ENCODE measurements at places on chromosomes 1 and 21.

GRCh38 chr1:183195142-183195574 lies 9.1 kb downstream of the LAMC2 start:
- no peak for DNase-seq

DNA sequence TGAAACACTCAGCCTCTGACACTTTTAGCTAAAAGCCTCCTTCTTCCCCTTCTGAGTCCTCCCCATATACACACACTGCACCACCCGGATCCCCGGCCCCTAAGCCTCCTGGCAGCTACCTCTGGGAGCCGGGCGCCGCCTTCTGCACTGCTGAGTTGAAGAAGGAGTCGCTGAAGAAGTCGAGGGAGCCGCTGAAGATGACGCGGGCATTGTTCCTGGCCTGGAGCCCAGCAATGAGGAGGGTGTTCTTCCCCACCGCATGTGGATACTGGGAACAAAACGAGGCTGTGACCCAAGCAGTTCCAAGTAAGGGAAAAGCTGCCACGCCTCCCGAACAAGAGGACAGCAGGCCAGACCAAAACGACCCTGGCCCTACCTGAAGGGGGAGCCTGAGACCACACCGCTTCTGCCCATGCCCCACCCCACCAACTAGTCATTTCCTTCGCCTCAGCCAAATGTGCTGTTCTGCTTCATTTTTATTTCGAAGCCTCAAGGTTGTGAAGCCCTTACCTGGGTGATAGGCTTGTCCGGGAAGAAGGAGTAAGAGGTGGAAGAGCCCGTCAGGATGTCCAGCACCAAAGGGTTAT lies 7.0 kb downstream of the DDOST start:
- DNase-seq: no peak

- no peak for DNase-seq
These were observed 169.0 kb downstream of the CHRM3 start for GRCh38 chr1:239555350-239555749.

GRCh38 chr1:77781683-77782082 lies 2.2 kb downstream of the MIGA1 start:
- DNase-seq: no peak

- DNase-seq: no peak
These were observed 20.7 kb upstream of the CYYR1 start for GRCh38 chr21:26593800-26594199.

DNA sequence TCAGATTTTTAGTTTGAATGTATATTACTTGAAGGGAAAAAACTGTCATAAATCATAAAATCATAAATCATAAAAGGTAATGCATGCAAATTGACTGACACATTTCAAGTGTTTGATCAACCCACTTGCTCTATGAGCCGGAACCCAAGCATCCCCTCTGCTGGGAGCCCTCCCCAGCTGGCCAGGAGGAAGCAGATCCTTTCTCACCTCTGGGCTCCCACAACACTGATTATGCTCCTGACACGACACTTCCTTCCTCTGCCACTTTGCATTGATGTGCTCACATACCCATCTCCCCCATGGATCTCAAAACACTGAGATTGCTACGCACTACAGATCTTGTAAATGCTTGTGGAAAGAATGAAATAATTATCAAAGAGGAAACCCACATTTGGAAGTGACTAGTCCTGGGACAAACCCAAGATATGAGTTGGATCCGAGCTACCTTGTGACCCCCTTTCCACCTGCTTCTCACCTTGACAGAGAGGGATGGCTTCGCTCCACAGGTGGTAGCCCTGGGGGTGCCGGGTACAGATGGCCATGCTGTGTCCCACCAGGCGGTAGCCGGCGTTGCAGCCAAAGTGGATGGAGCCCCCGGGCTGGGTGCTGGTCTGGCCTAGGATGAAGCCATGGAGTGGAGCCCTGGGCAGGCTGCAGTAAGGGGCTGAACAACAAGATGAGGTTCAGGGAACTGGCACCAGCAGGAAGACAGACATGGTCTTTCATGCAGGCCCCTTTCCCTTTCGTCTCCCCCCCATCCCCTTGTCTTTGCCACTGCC lies 104.6 kb downstream of the ZSCAN20 start:
- no peak for DNase-seq

GRCh38 chr1:115062542-115063004 lies 26.7 kb downstream of the TSPAN2 start:
- no peak for DNase-seq

- DNase-seq: no peak
These were observed 1.3 kb downstream of the JAM2 start for GRCh38 chr21:25640202-25640942.

- DNase-seq: no peak
These were observed 238.1 kb downstream of the HMCN1 start for GRCh38 chr1:185972096-185972850.

- DNase-seq: no peak
These were observed 273.1 kb downstream of the DPYD start for GRCh38 chr1:97647776-97648175.

GRCh38 chr1:4787551-4787950 lies 133.1 kb downstream of the AJAP1 start:
- no peak for DNase-seq

GRCh38 chr1:150269451-150269850 lies 635 bp upstream of the APH1A start:
- no peak for DNase-seq

- DNase-seq: no peak
These were observed 24.2 kb downstream of the SYF2 start for GRCh38 chr1:25208092-25208491.

DNA sequence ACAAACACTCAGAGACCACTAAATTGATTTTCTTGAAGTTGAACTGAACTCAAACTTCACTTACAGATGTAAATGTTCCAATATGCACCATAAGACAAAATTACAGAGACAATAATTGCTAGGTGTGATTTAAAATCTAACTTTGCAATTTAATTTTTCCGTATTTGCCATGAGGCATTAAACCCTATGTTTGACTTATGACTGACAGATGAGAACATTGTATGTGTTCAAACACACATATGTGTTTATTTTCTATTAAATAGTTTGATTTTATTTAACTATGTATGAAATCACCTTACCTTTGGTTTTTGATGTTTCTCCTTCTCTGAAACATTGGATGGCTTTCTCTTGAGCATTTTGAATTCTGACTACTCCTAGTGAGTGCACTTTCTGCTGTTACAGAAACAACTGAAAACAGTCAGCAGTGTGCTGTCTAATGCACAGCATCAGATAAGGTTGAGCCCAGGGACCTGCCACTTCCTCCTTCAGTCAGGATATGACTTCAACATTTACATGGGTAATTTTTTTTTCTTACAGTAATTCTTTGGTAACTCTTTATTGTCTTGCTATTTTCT lies at the start of gene SAMSN1:
TSS of gene SAMSN1 (minus strand) at position 410 of the 575 bp plus-strand sequence. CDS start at position 356, 54 bp downstream.
- DNase-seq: no peak

- DNase-seq: no peak
These were observed 53.1 kb upstream of the CYP2J2 start for GRCh38 chr1:59979666-59980065.

GRCh38 chr1:1799716-1800115 lies 21.4 kb upstream of the NADK start:
- DNase-seq: no peak

DNA sequence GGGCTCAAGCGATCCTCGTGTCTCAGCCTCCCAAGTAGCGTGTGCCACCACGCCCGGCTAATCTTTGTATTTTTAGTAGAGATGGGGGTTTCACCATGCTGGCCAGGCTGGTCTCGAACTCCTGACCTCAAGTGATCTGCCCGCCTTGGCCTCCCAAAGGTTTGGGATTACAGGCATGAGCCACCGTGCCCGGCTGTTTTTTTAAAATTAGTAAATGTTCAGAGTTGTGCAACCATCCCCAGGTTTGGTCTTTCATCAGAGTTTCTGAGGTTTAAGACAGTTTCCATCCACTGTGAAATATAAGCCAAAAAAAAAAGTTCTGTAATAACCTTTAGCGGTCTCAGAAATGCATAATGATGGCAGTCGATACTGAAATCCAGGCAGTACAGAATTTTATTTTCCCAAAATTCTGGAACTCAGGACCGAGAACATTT lies 550 bp upstream of the SYT11 start:
- no peak for DNase-seq

- DNase-seq: no peak
These were observed 20.4 kb downstream of the PCNT start for GRCh38 chr21:46344219-46344915.

DNA sequence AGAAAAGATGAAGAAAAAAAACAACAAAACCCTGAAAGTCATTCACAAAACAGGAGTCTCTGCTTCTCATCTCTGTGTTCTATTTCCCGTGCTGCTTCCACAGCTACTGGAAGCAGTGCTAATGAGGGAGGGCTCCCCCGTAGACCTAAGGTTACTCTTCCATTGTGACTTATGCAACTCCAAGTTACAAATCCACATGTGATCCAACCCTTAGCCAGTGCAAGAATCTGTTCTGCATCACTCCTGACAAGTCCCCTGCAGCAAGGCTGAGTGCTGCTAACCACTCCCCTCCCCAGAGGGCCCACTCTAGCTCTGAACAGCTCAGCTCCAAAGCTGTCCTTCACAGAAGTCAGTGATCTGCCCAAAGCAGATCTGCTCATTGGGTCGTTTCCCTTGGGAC lies 10.3 kb downstream of the DNALI1 start:
- DNase-seq: no peak

GRCh38 chr1:230011333-230012092 lies 55.5 kb upstream of the GALNT2 start:
- no peak for DNase-seq

GRCh38 chr1:115669886-115670285 lies 28.1 kb downstream of the VANGL1 start:
- DNase-seq: no peak

GRCh38 chr1:245404952-245405351 lies 250.2 kb downstream of the KIF26B start:
- DNase-seq: no peak

GRCh38 chr1:110594456-110595352 lies 11.5 kb downstream of the KCNA2 start:
- DNase-seq: no peak

GRCh38 chr1:89873288-89873687 lies 52.5 kb downstream of the LRRC8D start:
- DNase-seq: no peak

- no peak for DNase-seq
These were observed 19.1 kb upstream of the NCF2 start for GRCh38 chr1:183609313-183609712.

DNA sequence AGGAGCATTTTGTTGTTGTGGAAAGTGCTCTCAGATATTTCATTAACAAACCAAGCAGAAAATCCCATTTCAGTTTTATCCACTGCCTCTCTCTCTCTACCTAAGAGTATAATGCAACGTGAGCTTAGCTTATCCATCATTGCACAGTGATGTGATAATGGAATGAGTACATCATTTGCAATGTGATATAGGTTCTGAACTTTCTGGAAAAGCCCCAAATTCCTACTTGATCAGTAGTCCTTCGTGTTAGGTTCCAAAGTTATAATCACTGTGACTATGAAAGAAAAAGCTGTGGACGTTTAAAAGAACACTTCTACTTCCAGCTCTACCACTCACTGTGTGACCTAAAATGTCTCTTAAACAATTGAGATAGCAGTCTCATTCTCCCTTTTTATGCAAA lies 76.4 kb upstream of the PRMT6 start:
- no peak for DNase-seq

- DNase-seq: no peak
These were observed 45.1 kb downstream of the ARHGEF16 start for GRCh38 chr1:3499611-3500010.

- no peak for DNase-seq
These were observed 16.4 kb downstream of the HYI start for GRCh38 chr1:43437031-43437973.

DNA sequence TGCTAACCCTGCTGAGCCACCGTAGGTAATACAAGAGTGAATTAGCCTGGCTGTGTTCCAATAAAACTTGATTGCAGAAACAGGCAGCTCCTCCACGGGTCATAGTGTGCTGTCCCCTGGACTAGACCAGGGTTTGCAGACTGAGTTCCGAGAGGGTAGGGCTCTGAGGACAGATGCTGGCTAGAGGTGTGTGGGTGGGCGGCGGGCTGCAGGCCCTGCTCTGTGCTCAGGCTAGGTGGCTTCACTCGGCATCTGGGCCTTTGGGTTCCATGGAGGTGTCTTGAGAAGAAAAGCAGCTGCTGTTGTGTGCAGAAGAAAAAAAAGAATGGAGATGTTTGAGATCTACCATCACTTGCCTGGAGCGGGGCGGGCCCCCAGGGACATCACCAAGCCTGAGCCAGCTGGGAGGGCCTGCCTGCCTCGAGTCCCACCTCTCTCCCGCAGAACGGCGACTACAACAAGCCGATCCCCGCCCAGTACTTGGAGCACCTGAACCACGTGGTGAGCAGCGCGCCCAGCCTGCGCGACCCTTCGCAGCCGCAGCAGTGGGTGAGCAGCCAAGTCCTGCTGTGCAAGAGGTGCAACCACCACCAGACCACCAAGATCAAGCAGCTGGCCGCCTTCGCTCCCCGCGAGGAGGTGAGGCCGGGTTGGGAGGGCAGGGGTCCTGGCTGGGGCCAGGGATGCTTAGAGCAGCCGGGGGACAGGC lies 7.9 kb downstream of the TMEM201 start:
- DNase-seq: no peak

GRCh38 chr1:201807958-201808632 lies 20.9 kb upstream of the IPO9 start:
- DNase-seq: no peak

DNA sequence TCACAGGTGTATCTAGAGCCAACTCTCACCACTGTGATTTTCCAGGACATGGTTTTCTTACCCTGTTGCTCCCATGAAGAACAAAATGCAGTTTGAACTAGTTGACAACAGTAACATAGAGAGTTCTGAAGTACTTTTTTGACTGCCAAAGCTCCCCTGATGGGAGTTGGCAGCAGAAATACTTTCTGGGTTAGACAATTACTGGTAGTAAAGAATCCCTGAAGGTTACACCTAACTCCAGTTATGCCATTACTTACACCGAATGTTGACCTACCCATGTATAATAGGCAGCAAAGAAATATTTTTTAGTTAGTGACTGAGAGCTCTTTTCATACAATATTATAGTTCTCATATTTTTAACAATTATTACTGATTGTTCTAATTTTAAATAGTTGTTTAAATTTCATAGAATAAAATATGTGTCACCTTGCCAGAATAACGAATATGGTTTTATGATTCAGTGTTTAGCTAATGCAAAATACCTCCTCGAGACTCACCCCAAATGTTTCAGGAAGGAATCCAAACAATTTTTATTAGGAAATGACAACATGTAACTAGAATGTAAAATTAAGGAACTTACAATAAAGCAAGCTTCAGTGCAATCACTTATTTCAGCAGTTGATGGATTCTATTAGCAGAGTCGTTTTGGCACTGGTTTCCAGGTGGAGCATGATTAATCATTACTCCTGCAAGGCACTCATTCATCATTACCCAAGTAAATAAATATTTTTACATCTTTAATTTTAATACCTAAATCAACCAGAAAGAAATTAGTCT lies 237.6 kb downstream of the MRPL39 start:
- DNase-seq: no peak

DNA sequence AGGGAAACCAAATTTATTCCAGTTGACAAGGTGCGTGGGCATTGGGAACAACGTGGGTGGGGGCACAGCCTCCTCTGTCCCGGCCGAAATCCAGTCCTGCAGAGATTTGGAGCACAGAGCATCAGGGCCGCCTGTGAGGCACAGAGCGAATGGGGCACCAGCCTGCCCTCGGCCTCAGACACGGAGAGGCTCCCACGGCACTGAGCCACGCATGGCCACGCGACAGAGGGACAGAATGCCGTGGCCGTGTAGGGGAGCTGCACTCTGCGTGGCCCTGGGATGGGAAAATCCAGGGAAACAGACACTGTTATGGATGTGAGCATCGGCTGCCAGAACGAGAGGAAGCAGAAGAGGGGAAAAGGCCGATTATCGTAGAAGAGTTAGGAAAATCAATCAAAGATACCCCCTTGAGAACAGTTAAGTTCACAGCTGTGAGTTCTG lies 13.5 kb upstream of the C1orf159 start:
- DNase-seq: no peak
